ENCODE measurements at places on chromosomes 6 and 20.

DNA sequence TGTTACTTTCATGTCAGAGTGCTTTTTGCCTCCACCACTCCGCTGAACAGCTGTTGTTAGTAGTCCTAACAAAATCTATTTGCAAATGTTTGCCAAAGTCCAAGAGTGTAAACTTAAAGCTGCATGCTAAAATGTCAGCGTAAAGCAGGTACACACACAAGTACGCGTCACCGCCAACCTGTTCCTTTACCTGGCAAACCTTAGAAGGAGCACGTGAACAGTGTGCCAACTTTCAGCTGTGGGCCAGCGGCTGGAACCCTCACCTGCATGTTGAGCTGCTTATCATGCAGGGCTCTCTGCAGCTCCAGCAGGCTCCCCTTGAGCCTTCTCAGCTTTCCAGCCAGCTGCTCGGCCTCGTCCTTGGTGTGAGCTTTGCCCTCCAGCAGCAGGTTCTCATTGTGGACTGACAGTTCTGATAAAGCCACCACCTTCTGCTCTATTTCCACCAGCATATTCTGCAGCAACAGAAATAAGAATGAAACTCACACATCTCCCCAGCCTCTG is 359.3 kb downstream of the SYNE1 start:
- DNase-seq, result no peak

DNA sequence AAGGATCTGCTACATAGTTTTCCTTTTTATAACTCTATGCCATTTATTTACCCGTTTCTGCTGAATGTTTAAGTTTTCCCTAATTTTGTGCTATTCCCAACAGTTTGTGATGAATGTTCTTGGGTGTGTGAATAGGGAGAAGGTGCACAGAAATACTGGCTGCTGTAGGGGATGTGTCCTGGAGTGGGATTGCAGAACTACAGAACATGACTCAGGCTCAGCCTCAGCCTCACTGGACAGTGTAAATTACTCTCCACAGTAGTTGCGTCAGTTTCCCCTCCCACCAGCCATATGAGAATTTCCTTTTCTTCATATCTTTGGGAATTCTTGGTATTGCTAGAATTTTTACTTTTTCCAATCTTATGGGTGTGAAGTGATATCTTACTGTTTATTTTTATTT is 57.0 kb downstream of the SLX4IP start:
- no peak for DNase-seq

GRCh38 chr6:79804732-79805131 is 142.6 kb downstream of the ELOVL4 start:
- no peak for DNase-seq

DNA sequence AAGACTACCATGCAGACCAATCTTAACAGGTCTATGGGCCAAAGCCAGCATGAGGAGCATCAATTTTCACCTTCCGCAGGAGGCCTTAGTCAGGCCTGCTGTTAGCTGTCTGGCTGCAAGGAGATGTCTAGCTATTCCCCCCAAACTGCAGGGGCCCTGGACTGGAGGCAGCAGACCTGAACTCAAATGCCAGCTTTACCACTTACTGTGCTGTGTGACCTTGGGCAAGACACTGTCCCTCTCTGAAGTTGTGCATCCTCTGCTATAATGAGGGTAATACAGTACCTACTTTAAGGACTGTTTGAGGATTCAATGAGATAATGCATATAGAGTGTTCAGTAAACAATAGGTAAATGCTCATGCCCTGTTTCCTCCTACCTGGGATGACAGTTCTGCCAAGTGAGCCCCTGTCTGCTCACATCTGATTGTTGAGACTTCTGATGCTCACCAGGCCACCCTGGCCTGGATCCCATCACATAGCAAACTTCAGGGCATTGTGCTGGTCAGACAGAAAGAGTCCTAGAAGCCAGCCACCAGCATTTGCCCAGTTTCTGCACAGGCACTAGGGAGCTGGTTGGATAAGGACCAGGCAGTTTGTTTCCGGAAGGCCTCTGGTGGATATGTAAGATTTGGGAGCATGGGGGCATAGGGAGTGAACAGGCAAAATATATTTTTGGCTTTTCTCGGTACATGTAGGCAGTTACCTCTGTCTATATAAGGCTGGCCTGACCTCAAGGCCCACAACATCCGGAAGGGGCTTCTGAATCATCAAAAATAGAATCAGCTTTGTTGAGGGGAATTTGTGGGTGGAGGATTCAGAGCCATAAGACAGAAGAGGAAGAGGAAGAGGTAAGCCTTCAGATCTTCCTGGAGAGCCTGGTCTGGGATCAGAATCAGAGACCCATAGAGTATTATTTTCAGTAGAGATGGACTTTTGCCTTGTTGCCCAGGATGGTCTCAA is 2.3 kb upstream of the OCSTAMP start:
- no peak for DNase-seq

DNA sequence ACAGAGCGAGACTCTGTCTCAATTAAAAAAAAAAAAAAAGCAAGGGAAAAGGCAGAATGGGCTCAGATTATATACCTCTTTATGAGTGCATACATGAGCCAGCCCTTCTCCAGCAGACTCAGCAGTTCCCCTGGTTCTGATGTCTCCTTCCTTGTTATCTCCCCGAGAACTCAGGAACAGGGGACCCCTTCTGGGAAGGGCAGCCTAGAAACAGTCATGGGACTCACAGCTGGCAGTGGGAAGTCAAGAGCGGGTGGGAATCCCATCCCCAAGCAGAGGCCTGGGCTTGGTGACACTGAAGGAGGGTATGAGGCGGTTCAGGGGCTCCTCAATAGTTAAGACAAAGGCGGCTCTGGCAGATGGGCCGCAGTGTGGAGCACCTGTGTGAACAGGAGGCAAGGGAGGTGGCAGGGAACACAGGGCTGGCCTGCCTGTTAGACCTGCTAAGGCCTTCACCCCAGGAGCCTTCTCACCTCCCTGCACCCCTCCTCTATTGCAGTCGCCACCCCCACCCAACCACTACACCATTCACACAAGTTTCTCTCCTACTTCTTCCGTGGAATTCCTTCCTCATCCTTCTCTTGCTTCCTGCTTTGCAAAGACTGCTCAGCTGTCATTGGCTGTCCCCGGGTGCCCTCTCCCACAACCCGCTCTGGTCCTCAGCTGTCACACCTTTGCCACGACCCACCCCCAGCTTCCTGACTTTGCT is 29.7 kb upstream of the MDFI start:
- no peak for DNase-seq

DNA sequence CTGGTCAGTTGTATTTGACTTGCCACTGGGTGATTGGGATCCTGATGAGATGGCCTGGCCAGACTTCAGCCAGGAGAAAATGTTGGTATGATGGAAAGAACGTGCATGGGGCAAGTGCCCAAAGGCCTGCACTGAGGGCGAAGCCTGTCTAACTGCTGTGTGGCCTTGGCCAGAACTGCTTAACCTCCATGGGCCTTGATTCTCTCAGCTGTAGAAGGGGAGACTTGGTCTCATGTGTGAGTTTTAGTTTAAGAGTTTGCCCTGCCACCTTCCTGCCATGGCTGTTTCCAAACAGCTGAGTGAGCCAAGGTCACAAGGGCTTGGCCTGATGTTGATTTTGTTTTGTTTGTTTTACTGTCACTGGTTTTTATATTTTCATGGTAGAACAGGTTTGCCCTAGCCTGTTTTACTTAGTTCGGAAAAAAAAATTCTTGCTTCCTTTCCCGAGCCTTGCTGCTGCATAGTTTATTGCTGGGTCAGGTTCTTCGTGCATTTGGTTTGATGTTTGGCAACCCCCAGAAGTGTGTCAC is 35.3 kb downstream of the DSTN start:
- no peak for DNase-seq

DNA sequence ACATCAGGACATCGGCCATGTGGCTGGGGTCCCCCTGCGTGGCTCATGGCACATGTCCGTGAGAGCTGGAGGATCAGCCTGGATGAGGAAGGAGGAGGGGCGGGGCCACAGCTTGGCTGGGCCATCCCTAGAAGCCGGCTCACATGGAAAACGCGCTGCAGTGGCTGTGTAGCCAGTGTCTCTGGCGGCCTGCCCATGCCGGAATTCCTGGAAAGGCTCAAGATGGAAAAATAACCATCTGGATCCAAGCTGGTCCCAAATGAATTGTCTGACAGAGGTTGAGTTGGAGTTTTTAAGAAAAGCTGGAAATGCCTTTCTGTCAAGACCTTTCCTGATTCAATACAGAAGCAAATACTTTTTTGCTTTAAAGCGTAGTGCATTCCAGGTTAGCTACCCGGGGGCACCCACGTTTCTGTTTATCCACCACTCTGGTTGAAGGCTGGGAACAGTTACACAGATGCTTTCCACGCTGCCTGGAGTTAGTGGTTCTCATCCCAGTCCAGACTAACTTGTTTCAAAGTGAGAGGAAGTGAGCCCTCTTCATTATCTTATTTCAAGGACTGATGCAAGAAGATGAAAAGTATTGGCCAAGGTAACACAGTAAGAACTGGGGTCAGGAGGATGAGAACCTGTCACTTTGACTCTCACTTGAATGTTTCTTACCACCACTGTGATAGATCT is 99.0 kb downstream of the GMPR start:
- peak; percentile 77 for DNase-seq

GRCh38 chr6:118810420-118811027 is 83.4 kb upstream of the ASF1A start:
- DNase-seq, result no peak

DNA sequence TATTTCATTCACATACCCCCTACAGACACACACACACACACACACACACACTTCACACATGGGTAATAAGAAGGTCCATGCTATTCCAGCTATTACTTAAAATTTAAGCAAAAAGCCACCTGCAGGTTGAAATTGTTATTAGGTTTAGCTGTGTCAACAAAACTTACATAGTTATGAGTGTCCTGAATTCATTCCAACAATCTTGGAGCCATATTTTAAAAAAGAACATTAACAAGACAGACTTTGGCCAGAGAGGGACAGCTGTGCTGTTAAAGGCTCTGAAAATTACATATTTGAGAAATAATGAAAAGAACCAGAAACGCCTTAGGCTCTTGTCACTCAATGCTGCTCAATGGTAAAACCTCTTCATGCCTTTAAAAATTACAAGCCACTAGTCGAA is 455.3 kb downstream of the EPM2A start:
- no peak for DNase-seq

- no peak for DNase-seq
These were observed 48.8 kb downstream of the KIZ start for GRCh38 chr20:21174516-21175239.

DNA sequence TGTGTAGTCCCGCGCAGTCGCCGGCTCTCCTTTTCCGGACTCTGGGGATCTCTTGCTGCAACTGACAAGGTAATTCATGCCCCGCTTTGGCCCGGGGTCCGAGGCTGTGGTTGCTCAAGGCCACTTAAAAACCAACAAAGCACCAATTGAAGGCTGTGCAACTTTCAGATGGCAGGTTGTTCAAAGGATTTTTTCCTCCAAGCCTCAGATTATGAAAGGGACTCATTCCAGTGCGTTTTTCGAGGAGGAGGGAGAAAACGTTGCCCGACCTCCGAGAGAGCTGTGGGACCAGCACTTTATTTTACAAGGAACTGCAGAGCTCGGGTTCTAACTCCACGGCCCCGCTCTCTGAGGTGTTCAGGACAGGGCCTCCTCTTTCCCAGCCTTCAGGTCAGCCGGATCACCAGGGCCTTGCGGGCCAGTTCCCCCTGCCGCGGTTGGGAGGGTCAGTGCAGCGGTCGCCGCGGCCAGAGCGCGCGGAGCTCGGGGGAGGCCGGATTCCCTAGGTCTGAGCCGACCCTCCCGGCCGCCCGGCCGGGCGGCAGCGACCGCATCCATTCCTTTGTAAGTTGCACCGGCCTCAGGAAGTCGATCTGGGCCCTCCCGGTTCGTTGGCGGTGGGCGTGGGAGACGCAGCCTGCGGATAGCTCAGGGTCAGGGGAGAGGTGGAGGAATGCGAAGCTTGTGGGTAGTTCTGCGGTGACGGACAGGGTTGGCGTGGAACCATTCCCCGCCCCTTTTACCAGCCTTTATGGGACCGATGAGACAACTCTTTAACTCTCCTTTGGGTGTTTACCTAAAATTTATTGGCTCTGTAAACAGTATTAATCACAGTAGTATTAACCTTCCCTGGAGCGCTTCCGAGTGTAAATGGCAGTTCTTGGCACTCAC is 1.6 kb downstream of the UTRN start:
- peak; percentile 92 for DNase-seq

DNA sequence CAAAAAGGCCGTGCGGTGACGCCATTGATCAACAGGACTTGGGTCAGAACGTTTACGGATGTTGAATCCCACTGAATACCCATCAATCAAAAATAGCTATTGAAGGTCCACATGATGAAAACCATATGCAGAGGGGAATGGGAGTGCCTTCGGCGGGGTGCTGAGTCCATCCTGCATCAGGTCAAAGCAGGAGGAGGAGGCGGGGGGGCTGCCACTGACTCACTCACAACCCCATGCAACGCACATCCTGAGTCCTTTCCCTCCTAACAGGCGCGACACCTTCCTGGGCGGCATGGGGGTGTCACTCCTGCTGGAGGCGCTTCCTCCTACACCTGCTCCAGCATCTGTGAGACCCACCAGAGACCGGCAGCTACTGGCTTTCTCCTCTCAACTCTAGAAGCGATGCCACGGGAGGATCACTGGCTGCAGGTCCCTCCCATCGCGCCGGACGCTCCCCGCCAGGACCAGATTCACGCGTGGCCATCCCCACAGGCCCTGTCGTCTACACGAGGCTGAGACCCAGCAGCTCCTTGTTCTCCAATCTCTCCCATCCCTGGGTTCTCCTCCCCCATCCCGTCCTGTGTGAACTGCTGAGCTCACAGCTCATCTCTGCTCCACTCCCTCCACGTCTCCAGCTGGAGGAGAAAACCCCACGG is 170.6 kb upstream of the THBS2 start:
- no peak for DNase-seq

DNA sequence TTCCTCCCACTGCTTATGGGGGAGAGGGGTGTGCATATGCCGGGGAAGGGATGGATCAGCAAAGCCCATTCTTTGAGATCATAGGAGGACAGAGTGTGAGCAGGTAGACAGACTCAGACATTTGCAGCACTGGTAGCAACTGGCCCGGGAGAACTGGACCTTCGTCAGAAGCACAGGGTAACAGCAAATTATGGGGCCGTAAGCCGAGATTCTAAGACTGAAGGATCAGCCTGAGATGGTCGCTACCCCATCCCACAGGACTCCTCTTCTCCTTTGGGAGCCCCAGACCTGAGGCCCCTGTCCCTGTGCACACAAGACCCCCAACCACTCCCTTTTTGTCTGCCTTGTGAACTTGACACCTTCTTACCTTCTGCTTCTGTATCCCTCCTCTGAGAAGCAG is 106.5 kb downstream of the TOX2 start:
- DNase-seq, result no peak

GRCh38 chr6:149064001-149064659 is 253.4 kb upstream of the TAB2 start:
- DNase-seq, result no peak

DNA sequence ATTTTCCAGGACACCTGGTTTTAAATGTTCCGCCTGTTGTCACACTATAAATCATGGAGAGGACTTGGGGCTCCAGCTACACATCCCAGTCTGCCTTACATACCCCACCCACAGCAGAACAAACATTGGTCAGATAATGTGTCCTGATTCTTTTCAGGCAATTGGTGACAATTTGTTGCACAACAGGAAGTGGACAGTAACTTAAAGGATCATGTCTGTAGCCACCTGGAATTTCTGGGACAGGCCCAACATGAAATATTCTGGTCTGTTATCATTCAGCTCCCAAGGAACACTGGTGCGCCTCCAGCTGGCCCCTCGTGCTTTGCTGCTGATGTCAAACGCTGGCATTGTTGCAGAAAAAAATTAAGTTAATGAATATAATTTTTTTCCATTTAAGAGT is 117.2 kb downstream of the SOBP start:
- no peak for DNase-seq
